ENCODE measurements at places on chromosomes 16 and 17.

- no peak for DNase-seq
Measured at GRCh38 chr16:30353438-30354129, 1.5 kb downstream of the CD2BP2 start.

- no peak for DNase-seq
Measured at GRCh38 chr16:86542756-86543750, 12.0 kb downstream of the MTHFSD start.

GRCh38 chr16:2675714-2676113, 6.6 kb upstream of the KCTD5 start:
- no peak for DNase-seq

DNA sequence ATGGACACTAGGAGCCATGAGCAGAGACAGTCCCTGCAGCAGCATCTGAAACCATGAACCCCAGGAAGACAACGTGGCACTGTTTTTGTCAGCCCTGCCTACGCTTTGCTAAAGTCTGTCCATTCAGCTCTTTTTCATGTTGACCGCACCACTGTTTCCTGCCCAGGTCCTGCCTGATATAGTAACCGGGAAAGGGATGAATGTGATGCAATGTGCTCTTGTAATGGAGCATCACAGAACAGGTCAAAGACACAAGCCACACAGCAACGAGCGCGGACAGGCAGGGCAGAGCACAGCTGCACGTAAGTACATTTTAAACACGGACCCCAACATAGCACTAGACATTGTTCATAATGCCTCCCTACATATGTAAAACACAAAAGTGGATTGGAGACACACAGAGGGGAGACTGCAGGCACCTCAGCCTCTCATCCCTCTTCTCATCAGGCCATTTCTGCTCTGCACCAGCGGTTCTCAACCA, 16.9 kb upstream of the TNFRSF13B start:
- DNase-seq, result no peak

GRCh38 chr17:21674242-21674731, 18.0 kb upstream of the KCNJ18 start:
- no peak for DNase-seq

- no peak for DNase-seq
Measured at GRCh38 chr17:55765472-55765871, 14.6 kb downstream of the PCTP start.

- DNase-seq, result peak; percentile 70
Measured at GRCh38 chr17:73663614-73664013, 19.4 kb upstream of the SDK2 start.

GRCh38 chr16:86768228-86768791, 190.0 kb downstream of the FOXL1 start:
- no peak for DNase-seq

GRCh38 chr17:61397086-61397842, 2.4 kb upstream of the TBX2 start:
- no peak for DNase-seq

DNA sequence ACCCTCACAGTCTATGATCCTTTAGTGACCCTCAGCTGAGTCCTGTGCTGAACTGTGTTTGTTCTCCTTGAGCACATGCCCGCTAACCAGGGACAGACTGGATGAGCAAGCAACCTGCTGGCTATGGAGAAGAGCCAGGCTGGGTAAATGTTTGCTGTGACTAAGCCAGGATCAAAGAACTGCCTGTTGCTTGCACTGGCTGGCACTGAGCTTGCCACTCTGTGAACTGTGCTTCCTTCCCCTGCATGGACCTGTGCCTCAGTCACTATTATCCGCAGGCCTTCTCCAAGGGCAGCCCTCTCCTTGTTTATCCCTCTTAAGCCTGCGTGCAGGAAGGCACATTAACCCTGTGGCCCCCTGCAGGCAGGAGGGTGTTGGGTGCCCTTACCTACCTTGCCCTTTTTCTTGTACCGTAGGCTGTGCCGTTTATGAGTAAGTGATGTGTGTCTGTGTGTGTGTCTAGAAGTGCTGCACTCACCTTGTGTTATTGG, 7.4 kb downstream of the PNPO start:
- no peak for DNase-seq

GRCh38 chr17:1933875-1934715, 91.0 kb downstream of the RTN4RL1 start:
- no peak for DNase-seq

- DNase-seq, result no peak
Measured at GRCh38 chr16:88466175-88466862, 13.2 kb downstream of the ZFPM1 start.

DNA sequence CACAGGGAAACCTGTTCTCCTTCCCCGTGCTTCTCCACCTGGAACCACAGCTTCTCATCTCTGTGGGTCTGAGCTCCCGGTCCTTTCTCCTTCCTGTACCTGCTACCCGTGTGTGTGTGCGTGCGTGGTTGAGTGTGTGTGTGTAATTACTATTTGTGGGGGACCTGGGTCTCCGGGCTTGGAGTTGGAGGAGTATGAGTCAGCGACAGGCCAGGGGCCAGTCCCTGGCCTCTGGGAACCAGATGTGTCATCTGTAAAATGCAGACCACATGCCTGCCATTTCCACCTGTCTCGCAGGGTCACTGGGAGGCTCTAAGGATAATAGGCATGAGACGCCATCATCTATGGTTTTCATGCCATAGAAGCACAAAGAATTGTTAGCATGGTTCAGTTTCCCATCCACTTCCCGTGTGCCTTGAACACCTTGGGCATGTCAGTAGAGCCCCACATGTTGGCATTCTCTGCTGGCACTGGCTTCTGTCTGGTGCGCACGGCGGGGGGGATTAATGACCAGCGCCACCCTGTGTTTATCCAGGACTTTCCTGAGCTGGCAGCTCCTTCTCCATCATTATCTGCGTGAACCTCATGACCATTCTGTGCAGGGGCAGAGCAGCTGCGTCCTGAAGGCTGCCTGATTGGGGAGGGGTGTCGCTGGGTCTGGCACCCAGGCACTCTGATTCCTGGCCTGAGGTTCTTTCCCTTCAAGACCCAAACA, 1.5 kb downstream of the ZNF205 start:
- no peak for DNase-seq

DNA sequence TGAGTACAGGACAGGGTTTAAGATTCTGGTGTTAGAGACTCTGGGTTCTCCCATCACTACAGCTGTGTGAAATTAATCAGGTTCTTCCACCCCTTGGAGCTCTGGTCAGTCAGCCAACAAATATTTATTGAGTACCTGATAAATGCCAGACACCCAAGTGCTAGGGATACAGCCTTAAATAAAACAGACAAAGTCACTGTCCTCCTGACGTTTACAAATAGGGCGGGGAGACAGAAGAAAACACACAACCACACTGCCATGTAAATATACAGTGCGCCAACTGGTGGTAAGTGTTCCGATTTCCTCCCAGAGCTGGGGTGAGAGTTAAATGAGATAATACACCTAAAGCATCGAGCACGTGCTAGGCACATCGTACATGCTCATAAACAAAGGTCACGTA, 121.0 kb downstream of the COPRS start:
- no peak for DNase-seq

GRCh38 chr16:76235426-76235825, 41.8 kb upstream of the CNTNAP4 start:
- no peak for DNase-seq

DNA sequence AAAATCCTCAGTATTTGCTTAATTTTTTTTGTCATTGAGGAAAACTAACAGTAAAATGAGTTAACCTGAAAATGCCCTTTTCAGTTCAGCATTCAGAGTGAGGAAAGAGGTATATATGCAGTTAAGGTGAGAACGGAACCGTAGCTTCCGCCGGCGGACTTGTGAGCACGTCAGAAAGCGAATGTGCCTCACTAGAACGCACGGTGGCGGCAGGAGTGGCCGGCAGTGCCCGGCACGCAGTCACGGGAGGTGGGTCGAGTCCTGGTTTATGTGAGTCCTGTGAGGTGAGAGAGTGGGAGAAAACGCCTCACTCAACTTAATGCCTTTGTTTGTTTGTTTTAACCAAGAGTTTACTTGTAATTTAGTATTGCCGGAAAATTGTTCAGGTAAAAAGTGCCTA, 6.1 kb downstream of the SEC14L1 start:
- no peak for DNase-seq
